NCI-H2107 (cell line): ENCODE measurements at places on chromosomes 12 and 14.
A peak's percentile ranks its signal among the peaks of the same experiment; 100 is the strongest.

- DNase-seq: no peak
These were observed 9.0 kb upstream of the NUMB start for GRCh38 chr14:73467377-73467776.

DNA sequence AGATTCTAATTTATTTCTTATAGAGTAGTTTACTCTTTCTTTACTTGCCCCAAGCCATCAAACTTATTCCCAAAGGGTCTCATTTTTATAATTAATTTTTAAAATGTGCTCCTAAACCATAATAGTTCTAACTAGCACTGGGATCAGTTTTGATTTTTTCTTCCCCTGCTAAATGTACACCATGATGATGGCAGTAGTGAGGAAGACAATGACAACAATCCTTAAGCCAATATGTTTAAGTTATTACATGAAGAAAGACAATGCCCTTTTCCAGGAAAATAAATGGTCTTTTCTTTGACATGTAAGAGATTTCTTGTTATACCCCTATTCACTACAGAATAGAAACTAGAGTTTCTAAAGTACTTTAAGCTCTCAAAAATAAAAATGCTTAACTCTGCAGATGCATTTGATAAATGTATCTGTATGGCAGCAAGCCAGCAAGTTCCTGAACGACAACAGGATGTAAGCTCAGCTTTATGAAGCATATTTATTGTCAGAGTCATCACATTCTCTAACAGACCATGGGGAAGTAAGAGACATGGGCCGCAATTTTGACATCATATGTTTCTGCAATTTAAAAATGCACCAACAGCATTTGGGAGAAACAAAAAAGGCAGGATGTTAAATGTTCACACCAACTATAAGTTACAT lies 36.0 kb upstream of the SNX6 start:
- no peak for DNase-seq

DNA sequence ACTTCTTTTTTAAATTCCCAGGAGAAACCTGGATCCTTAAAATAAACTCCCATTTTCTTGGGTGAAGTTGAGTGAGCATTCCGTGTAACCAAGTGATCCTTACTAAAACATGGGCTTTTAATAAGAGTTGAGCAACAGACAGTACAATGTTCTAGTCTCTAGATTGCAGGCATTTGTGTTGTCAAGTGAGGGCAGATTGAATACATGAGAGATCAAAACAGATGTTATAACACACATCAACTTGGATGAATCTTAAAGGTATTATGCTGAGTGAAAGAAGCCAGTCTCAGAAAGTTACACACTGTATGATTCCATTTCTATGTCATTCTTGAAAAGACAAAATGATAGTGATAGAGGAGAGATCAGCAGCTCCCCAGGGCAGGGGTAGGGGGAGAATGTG lies 213.9 kb upstream of the CCDC196 start:
- DNase-seq: no peak

DNA sequence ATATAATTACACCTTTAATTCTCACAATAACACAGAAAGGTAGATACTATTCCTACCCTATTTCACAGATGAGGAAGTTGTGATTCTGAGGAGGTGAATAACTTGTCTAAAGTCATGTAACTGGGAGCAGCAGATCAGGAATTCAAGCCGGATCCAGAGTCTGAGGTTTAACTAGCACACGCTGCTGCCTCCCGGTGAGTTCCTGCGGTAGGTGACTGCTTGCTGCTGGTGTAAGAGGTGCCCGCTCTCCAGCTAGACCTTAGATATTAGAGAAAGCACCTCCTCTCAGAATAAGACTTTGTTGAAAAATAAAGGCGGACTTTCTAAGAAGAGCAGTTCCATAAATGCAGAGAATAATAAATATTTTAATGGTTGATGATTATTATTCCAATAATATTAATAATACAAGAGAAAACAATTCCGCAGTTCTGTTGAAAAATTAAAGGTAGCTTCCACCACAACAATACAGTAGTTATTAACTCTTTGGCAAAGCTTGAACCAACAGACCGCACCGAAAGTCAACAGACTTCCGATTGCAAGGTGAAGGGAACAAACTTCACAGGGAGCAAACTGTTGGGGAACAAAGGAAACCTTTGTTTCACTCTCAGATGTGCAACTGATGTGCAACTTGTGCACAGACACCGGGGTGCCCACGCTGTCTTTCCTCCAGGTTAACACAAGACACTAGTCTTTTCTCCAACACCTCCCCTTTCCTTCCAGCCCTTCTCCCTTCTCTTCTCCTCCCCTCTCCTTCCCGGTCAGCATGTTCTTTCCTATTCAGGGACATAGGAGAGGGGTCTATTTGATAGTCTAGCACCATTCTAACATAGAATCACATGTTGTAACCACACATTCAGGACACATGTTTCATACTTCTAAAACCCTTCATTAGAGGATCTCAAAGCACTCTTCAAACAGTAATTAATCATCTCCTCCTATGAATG lies 73.2 kb upstream of the EGLN3 start:
- DNase-seq: no peak

DNA sequence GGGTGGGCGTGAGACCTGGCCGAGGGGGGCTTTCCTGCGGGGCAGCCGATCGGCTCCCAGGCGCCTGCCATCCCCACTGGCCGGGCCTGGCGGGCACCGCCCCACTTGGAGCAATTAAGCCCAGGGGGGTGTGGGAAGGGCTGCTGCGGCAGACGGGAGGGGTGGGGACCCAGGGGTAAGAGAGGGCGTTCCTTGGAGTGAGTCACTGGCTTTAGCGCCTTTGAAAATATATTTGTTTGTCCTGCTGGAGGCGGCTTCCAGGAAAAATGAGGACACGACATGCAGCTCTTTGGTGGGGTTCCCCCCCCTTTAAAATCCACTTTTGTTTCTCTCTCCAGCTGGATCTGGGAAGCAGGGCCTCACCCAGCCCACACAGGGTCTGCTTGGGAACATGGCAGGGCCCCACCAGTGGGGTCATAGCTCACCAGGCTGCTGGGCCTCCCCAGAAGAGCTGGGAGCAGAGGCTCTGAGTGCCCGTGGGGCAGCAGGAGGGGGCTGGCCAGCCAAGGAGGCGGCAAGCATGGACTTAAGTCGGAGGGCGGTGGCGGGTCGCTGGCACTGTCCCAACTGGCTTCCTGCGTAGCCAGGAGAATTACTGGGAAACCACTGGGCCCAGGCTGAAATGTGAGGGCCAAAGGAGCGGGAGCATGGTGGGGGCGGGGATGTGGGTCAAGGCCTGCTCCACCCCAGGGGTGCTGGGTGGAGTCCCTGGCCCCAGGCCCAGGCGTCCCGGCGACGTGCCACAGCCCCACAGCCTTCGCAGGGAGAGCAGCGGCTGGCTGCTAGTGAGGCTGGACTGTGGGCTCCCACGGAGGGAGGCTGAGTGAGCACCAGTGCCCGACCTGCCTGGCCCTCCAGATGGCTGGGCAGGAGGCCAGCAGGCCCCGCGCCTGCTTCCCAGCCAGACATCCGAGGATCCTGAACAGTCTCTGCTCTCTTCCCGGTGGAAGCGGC lies 128.0 kb downstream of the RFLNA start:
- peak; percentile 56 for DNase-seq

GRCh38 chr14:22978981-22979671 lies 3.2 kb downstream of the AJUBA start:
- no peak for DNase-seq

DNA sequence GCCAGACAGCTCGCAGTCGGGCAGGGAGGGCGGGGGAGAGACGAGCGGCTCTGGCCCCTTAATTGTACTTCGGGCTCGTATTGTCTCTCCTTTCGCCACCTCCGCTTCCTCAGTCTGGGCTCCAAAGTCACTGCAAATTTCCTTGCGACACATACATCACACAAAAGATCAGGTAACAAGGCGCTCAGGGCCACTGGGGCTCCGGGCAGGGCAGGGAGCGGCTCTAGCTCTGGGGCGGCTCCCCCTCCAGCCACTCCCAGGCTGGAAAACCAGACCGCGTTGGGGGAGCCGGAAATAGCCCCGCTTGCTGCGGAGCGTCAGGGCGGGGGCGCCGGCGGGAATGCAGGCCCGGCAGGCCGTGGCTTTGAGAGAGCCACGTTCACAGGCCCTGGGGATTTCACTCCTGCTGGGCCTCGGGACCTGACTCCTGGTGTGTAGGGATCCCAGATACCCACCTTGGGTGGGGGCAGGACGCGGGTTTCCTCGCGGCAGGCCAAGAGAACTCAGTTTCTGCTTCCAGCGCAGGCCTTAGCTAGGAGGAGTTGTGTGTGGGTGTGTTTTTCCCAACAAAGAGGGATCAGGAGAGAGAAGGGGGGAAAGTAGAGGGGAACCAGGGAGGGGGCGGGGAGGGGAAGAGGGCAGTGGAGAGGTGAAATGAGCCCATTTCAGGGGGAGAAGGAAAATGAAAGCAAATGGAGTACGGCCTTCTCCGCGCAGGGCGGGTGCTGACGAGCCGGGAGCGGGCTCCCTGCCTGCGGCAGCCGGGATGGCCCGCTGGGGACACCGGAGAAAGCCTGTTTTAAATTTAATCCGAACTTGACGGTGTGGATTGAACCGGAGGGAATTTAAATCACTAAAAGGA lies 4.4 kb upstream of the HOXC9 start:
- no peak for DNase-seq

DNA sequence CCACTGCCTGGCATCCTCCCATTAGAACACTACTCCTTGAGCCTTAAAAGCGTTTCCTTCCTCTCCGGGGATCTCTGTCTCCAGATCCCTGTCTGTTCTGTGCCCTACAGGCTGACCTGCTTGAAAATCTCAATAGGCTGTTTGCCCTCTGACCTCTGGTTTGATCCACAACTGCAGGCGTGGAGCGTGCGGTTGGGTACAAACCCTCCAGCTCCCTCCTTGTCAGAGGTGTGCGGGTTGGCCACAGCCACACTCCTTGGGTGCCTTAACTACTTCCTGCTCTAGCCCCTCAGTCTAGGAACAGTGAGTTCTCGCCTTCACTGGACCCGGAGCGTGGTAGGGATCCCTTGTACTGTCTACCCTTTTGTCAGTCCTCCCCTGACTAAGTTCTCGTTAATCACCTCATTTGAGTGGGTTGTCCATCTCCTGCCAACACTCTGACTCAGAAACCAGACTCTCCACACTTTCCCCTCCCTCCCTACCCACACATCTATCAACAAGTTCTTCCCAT lies 33.1 kb downstream of the CMKLR1 start:
- no peak for DNase-seq

GRCh38 chr14:64476438-64476837 lies 11.1 kb downstream of the AKAP5 start:
- no peak for DNase-seq

DNA sequence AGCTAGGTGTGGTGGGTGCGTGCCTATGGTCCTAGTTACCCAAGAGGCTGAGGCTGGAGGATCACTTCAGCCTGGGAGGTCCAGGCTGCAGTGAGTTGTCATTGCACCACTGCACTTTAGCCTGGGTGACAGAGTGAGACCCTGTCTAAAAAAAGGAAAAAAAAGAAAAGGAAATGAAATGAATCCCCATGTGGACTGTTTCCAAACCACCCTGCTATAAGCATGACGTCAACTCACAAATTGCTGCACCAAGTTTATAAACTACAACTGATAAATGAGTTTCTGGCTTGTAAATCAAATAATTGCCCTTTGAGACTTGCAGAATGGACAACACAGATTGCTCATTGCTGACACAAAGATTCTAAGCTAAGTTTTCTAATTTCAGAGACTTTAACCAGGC lies 51.0 kb upstream of the STK38L start:
- DNase-seq: no peak

GRCh38 chr12:70033310-70033709 lies 208.3 kb downstream of the MYRFL start:
- no peak for DNase-seq

- DNase-seq: no peak
These were observed 20.0 kb downstream of the DDX51 start for GRCh38 chr12:132123970-132124765.

DNA sequence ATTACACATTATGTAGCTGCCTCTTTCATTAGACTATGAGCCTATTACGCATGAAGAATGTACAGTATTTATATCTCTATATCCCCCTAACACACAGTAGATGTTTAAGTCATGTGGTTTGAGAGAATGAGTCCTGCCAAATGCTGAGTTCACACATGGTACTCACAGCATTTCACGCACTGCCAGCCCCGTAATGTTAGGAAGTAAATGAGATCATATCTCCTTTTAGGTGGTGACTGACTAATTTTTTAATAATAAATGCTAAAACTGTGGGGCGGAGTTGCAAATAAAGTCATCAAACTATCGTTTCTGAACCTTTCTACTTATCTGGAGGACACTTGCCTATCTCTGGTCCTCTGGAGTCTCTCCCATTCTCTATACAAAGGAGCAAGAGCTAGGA lies 343.8 kb downstream of the ADAMTS20 start:
- DNase-seq: no peak
